ENCODE measurements at places on chromosomes 4 and X.
A peak's percentile ranks its signal among the peaks of the same experiment; 100 is the strongest.

GRCh38 chrX:72021975-72022374, 109.7 kb downstream of the RTL5 start:
- peak; percentile 26 for DNase-seq

- DNase-seq, result no peak
Measured at GRCh38 chrX:30804462-30804861, 84.6 kb downstream of the TAB3 start.

- no peak for DNase-seq
Measured at GRCh38 chrX:125170459-125170858, 149.2 kb upstream of the TEX13C start.

GRCh38 chrX:129755779-129756650, 17.2 kb downstream of the XPNPEP2 start:
- no peak for DNase-seq

GRCh38 chr4:56424697-56425514, 10.5 kb downstream of the PPAT start:
- DNase-seq, result no peak

DNA sequence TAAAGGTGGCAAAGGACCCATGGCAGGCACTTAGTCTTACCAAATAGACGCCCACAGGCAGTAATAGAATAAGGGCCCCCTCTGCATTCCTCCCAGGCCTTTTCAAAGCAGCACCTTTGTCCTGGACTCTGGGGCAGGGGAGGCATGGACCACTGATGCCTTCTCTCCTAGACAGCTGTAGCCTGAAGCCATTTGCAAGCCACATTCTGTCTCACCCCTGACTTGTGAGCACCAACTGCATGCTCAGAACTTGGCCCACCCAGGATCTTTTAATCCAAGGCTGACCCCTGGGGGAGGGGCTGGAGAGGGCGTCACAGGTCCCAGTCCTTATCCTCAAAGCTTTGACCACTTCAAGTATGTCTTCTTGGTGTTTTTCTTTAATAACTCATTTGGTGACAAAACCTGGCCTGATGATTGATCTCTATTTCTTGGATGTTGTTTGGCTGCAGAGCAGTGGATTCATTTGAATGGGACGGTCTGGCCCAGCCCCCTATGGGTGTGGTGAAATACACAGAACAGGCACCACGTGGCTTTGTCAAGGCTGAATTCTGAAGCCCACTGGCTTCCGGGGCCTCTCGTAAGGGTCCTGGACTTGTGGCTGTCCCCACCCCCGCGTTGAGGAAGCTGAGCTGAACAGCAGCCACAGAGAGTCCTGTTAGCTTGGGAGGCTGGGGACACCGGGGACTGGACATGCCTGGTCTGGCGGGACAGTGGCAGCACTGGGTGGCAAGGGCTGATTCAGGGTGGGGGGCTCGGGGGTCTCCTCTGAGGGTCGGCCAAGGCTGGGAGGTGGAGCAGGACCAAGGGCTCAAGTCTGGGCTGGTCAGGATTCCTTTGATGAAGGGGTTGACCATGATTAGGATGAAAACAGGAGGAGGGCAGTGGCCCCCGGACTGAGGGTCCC, 36.6 kb downstream of the ADRA2C start:
- peak; percentile 1 for DNase-seq

DNA sequence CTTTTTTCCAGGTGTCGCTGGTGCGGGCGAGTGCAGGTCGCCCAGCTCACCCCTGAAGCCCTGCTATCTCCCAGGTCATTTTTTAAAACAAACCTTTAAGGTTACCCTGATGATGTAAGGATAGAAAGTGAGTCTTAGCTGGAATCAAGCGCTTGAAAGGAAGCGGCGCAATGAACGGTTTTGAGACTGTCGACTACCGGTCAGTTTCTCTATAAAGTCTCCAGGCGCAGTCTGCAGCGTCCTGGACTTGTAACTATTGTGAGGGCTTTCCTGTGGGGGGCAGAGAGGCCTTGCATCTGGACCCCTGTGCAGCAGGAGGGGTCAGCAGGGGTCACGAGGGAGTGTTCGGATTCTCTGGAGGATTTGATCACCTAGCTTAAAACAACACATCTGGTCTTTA, 1.6 kb downstream of the KIT start:
- DNase-seq, result peak; percentile 36

DNA sequence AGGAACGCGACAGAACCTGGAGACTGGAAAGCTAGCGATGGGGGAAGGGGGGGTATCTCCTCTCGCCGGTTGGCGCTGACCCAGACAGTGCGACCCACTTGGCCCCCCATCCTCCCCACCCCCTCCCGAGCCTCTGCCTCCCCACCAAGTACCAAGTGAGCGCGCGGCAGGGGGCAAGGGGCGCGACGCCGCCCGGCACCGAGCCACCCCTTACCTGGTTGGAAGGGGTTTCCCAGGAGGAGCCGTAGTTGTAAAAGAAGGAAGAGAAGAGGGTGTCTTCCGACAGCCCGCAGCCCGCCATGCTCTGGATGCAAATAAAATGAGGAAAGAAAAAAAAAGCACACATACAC, 112.2 kb downstream of the DHX15 start:
- DNase-seq, result no peak

- no peak for DNase-seq
Measured at GRCh38 chrX:2823795-2824386, 4.8 kb upstream of the GYG2 start.

DNA sequence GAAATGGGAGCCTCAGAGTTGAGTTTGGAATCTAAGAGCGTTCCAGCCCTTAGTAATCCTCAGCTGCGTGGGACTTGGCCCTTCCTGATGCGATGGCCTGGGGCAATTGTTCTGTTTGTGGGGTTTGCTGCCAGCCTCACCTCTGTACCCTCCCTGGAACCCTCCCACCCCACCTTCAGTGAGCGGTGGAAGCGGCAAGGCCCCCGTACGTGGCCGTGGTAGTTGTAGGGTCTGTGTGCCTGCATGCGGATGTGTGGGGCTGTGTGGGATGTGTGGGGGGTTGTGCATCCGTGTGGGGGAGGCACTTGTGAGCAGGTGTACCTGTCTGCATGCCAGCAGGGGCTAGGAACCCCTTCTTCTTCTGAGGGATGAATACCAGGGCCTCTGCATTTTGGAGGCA, 65.4 kb upstream of the ADRA2C start:
- no peak for DNase-seq

DNA sequence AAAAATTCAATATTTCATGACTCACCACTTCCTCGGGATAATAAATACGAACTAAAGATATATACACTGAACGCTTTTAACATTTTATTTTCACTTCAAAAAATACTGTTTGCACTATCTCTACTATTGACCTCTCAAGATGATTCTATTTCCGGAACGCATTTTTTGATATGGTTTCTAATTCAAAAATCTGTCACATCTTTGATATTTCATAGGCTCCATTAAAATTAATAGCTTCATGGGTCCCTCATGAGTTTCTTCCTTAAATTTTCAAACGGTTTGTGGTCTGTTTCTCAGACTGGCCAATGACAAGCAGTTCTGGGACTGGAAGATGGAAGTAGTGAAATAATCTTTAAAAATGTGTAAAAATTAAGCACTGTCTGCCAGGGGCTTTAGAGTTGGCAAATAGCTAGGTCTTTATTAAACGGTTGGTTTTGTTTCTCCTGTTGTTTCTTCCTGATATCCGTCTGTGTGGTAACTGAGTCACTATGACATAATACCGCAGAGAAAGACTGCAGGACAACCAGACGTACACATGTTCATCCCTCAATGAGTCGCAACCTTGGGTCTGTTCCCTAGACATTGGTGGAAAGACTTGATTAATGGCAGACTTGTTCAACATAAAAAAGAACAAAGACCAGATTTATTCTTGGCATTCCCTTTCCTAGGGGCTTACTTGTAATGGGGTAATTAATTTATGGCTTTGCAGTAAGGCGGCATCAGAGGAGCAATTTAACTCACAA, 133.8 kb downstream of the PALLD start:
- DNase-seq, result no peak

GRCh38 chr4:100651499-100652175, 133.8 kb upstream of the EMCN start:
- no peak for DNase-seq

DNA sequence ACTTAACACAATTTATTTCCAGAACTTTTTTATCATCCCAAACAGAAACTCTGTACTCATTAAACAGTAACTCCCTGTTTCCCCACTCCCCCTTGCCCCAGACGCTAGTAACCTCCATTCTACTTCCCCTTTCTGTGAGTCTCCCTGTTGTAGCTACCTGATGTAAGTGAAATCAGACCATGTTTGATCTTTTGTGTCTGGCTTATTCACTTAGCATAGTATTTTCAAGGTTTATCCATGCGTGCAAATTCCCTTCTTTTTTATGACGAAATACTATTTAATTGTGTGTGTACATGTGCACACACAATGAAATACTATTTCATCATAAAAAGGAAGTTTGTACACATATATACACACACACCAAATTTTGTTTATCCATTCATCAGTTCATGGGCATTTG, 5.2 kb downstream of the PKD2 start:
- no peak for DNase-seq

DNA sequence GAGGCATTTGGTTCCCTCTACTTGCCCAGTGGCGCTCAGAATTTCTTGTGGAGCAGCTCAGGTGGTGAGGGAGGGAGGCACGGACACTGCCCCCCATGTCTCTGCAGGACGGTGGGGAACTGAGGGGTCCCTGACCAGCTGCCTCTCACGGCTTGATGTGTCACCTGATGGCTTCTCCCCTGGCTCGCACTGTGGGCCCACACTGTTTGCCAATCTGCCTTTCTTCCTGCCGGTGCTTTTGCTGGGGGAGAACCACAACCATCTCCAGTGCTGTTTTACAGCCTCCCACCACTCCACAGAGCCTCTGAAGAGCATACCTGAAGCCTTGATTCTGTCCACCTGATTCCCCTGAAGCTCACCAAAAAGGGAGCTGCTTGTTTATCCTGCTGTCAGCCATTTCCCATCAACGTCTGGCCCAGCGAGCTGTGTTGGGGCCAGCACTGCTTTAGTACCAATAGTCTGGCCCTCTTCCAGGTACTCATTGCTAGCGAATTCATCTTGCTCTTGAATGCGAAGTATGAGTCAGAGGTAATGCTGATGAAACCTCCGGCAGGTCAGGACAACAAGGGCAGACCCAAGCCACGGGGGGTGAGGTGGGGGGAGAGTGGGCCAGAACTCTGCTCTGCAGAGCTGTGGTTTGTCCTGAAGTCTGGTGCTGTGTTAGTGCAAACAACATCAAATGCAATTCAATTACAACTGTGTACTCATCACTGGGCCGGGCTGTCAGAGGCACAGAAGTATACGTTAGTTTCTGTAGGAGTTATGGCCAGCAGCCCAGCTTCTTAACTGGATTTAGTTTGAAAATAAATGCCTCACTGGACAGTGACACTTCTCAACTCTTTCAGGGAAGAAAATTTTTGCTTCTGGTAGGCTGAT, 208.3 kb upstream of the JADE1 start:
- DNase-seq, result peak; percentile 35

DNA sequence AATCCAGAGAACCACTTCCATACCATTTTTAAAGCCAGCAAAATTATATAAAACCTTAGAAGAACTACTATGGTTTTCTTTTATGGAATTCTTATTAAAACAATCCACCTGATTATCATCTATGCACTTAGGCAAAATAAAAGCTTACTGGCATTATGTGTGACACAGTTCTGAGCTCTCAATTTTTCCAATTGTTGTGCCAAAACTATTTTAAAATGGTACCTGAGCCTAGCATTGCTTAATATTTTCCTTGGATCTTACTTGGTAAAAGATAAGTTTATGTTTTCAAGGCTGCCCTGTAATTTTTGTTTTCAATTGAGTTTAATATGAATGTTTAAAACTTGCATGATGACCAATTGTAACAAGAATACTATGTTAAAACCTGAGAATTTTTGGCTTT, 201.3 kb downstream of the MAD2L1 start:
- DNase-seq, result no peak

DNA sequence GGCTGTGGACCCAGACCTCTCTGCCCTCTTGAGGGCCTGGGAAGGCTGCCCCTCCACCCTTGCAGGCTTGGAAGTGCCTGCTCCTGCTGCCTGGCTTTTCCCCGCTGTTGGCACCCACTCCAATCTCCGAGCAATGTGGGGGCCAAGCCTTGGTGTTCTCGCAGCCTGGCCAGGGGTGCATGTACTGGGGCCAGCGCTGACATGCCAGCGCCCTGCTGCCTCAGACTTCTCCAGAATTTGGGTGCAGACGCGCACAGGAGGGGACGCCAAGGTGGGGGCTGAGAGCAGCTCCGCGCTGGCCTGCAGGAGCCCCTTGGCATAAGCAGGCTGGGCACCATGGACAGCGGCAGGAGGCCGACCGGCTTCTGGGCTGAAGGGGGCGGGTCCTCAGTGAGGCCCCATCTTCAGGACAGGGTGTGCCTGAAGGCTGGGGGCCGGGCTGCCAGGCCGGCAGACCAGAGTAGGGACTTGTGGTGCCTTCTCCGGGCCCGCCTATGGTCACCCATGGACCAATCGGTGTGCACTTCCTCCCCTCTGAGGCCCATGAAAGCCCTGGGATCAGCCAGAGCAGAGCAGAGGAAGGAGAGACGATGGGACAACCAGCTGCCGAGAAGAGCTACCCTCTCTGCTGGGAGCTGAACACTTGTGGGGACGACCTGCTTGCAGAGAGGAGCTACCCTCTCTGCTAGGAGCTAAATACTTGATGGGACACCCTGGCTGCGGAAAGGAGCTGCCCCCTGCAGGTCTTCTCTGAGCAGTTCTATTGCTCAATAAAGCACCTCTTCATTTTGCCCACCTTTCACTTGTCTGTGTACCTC, 118.3 kb downstream of the DNAAF6 start:
- peak; percentile 76 for DNase-seq

DNA sequence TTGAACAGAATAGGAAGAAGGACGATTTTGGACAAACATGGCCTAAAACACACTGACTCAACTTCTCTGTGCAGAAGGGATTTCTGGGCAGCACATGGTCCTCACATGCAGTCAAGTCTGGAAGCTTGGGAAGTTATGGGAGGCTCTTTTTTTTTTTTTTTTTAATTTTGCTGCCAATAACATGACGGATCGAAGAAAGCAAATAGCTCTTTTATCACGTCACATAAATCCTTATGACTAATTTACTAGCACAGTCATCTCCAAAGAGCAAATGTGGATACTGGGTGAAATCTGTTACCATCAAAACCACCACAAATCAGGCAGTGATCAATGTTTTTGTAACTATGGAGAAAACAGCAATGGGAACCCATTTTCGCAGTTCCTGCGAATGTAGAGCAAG, 193.3 kb upstream of the FAM9B start:
- no peak for DNase-seq

GRCh38 chr4:181443021-181443420, 800.2 kb upstream of the TENM3 start:
- no peak for DNase-seq
